ENCODE measurements at places on chromosomes 16 and 17.

GRCh38 chr16:64398793-64399192, 723.1 kb downstream of the CDH11 start:
- DNase-seq = no peak

DNA sequence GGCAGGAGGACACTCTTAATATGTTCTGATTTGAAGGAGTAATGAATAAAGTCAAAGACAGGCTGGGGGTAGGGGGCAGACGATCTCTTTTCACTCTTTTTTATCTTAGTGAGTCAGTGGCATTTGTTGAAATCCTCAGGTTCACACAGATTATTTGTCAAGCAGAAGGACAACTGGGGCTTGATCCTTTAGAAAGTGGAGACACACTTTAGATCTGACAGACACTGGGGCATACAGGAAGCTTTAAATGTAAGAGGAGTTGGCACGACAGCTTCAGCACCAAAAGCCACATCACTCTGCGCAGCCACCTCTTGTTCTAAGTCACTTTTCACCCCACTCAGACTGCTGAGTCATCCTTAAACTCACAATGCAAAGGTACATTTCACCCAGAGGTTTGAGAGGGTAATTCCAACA, 121.5 kb downstream of the STXBP4 start:
- DNase-seq = no peak

DNA sequence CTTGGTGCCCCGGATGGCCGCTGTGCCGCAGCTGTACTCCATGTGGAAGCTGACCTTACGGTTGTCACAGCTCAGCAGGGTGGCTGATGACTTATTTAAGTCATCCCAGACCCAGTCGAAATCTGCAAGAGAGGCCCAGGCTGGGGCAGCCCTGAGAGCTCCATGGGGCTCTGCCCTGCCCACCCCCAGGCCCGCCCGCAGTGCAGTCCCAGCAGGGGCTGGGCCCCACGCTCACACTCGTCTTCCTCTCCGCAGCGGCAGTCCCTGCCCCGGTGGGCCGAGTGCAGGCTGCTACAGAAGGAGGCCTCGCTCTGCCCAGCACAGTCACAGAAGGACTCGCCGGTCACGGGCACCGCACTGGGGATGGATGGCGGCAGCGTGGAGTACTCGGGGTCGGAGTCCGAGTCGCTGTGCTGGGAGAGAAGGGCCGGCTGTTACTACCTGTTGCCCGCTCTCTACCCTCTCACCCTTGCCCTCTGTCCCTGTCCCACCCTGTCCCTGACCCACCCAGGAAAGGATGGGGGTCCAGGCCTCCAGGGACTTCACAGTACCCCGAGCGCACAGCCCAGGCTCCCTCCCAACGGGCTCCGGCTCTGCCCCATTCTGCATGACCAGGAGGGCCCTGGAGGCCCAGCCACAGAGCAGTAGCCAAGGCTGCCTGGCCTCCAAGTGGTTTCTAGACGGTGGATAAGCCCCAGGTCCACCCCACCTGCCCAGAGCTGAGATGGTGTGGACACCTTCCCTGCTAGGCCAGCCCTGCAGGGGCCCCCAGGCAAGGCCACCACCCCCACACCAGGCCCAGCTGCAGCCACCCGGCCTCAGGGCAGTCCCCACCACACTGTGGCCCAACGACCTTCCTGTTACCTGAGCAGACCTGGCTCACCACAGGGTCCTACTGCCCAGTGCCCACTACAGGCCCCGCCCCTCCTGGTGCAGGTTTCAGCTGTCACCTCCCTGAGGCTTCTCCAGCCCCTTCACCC, 3.9 kb downstream of the SPSB3 start:
- no peak for DNase-seq

DNA sequence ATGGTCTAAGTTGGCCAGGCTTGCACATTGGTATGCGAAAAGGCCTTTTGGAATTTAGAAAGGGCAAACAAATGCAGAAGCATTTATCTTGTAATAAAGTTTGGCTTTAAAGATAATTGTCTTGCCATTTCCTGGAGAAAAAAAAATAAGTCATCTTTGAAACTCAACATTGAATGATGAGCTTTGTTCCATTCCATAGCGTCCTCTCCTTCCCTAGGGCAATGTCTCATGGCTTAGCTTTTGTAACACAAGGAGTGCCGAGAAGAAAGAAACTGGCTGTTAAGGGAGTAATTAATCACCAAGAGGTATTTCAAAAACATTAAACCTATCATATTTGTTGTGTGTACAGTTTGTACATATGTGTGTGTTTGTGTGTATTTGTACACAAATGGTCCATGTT, 372.3 kb downstream of the NPIPA8 start:
- DNase-seq = no peak

- peak; percentile 45 for DNase-seq
Measured at GRCh38 chr16:85686912-85687591, 1.7 kb downstream of the GINS2 start.

DNA sequence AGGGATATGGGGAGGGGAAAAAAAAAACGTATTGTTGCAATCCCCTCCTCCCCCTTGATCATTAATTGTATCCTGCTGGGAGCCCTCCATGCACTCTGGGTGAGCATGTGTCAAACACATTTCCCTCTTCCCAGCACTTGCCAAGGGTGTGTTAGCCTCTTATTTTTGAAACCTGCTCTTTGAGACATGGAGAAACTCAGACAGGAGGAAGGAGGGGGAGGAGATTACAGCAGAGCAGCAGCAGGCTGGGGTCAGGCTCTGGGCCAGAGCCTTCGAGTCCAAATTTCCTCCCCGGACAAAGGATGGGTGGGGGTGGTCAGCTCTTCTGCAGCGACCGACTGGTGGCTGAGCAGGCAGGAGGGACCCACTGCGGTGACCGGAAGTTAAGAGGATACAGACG, 64.7 kb downstream of the SOX9 start:
- DNase-seq = no peak

DNA sequence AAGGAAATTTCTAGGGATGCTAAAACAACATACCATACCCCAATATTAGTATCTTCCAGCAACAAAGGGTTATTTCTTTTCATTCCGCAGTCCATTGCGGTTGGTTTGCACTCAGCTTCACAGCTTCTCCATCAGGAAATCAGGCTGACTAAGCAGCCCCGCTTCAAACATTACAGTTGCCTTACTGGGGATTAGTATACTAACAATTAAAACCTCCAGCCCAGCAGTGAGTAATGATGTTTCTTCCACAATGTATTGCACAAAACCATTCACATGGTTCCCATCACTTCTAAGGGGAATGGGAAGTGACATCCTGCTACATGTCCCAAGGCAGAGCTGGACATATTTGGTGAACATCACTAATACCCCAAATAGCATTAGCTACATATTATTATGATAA, 1384.9 kb downstream of the CDH8 start:
- no peak for DNase-seq

- no peak for DNase-seq
Measured at GRCh38 chr17:55004484-55004883, 35.9 kb downstream of the STXBP4 start.

DNA sequence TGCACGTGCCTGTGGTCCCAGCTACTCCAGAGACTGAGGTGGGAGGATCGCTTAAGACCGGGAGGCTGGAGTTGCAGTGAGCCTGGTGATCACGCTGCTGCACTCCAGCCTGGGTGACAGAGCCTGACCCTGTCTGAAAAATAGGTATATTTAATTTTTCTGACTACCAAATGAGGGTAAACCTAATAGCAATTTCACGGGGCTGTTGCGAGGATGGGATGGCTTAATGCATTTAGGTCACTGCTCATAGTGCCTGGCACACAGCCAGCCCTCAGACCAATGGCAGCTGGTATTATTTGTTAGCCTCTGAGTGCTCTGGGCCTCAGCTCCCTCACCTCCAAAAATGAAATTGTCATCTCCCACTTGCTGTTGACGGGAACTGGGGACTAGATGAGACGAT, 5.9 kb upstream of the CDIP1 start:
- no peak for DNase-seq

DNA sequence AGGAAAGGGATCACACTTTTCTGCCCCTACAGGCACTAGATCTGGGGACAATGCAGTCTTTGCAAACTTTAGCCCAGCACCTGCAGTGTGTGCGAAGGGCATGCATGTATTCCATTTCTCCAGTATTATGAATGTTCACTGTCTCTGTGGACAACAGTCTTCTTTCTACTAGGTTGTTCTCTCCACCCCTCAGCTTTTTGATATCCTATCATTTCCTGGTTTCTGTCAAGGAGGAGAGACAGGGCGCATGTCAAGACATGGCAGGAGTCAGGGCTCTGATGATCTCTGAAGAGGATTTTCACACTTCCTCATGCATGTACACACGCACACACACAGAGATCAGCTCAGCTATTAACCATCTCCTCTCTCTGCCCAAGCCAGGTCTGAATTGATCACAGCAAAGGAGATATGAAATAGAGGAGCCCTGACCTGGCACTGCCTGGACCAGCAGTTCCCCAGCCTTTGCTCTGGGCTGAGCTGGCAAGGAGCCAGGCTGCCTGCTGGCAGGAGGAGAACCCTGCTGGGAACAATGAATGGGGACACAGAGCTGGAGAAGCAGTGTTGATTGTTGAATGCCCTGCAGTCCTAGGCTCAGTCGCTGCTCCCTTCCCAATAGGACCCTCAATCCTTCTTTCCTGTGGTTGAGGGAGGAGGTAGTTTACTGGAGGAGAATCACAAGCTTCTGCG, 2.6 kb downstream of the GPR179 start:
- DNase-seq = no peak

DNA sequence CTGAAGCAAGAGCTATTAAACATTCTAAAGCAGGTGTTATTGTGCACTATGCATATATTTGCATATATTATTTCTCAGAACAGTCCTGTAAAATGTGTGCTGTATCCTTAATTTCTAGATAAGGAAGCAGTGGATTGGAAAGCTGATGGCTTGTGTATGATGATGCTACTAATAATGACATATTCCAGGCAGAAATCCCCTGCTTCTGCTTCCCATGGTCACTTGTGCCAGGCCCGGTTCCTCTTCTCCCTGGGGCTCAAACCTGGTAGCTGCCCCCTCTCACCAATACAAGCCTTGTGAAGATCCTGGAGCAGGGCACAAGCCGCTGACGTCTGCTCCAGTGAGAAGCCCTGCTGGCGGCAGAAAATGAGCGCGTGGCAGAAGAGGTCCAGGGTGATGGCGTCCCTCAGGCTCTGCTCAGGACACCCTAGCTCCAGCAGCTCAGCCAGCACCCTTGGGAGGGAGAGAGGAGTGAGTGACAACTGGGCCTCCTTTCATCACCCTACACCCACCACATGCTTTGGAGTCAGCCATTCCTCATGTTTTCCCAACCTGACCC, 1.8 kb downstream of the CFAP119 start:
- no peak for DNase-seq

GRCh38 chr16:85610059-85610445, 3.1 kb upstream of the GSE1 start:
- no peak for DNase-seq

- DNase-seq = no peak
Measured at GRCh38 chr16:31876951-31877828, 3.6 kb downstream of the ZNF267 start.

GRCh38 chr17:14351493-14351892, 50.6 kb downstream of the HS3ST3B1 start:
- DNase-seq = peak; percentile 62

DNA sequence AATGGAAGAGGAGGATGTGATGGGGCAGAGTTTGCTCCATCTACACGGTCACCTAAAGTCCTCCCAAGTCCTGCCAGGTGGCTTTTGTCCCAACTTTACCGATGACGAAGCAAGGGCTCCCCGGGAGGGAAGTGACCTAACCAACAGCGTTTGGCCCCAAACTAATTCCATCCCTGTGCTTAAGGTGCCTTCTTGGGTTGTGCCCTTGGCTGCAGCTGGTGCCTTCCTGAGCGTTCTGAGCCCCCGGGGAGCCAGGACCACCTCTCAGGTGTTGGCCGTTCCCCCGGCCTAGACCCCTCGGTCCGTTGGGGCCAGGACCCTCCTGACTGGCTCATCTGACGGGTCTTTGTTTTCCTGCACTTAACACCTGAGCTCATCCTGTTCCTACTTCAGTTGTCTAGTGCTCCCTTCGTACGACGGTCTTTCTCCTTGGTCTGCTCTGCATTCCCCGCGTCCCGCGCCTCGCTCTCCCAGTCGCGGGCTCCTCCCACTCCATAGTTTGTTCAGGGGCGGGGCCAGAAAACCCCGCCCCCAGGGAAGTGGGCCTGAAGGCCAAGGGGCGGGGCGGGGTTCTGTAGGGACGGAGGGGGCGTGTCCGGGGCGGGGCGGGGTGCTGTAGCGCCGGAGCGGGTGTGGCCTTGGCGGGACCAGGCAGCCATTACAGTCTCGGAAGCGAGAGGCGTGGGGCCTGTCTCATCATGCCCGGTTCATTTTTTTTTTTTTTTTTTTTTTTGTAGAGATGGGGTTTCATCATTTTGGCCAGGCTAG, 822 bp upstream of the ZSCAN10 start:
- DNase-seq = peak; percentile 96

GRCh38 chr17:70772761-70773160, 603.4 kb downstream of the KCNJ2 start:
- no peak for DNase-seq

GRCh38 chr17:36151891-36152638, 24.4 kb downstream of the TBC1D3B start:
- no peak for DNase-seq

GRCh38 chr17:74042744-74043486, 160.6 kb upstream of the RPL38 start:
- peak; percentile 5 for DNase-seq

DNA sequence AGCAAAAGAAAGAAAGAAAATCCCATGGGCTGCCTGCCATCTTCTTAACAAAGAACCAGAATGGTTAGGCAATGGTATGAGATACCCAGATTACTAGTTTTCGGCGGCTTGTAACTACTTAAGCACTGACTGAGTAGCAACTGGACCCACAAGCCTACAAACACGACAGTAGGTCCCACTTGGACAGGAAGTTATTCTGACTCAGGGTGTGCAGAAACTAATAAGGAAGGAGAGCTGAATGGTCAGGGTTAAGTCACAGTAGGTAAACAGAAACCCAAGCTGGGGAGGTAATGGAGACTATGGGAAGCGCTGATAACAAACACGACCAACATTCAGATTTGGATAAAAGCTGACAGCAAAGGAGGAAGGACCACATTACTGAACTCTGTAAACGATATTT, 10.4 kb upstream of the HLF start:
- no peak for DNase-seq

- no peak for DNase-seq
Measured at GRCh38 chr17:4340914-4341615, 25.4 kb downstream of the UBE2G1 start.

Data from germinal center (tissue), 1 donor.